Liver (tissue), 10 donors: ENCODE measurements at places on chromosomes 6 and 20. TPM values are rescaled to one million over a fixed set of nuclear protein-coding genes. Genes with fewer than 3 reads are reported as not detected.

Gene MLN
- not detected for polyA plus RNA-seq

DNA sequence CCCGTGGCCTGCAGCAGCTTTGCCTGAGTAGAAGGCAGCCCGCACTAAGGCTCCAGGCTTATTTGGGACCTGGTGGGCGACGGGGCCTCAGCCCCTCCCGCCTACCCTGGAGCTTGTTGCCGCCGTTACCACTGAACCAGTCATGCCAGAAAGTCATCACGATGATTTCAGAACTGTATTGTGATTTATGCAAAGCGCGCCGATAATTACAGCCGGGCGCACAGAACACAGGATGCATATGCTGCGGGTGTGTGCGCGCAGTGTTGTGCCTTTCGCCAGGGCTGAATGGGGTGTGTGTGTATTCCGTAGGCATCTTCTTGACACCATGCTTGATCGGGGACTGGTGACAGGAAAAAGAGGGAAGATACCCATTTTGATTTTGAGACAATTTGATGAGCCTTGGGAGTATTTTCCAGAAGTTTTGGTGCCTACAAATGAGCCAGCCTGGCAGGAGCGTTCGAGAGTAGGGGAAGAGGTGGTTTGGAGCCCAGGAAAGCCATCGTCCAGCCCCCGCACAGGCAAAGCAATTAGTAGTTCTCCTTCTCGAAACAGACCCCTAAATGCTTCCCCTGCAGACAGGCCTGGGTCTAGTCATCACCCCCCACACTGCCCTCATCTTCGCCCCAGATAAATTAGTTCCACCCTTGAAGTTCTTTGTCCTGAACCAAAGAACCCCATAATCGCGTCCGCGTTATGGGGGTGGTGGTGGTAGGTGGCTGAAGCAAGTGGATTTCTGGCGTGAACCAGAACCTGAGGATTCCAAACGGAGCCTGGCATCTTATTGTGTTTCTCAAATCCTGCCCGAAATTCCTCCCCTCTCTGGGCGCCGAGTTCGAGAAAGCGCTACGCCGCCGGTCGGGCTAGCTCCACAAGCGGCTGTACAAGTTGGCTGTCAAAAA is 1.9 kb upstream of the NR2E1 start:
- no peak for DNase-seq

DNA sequence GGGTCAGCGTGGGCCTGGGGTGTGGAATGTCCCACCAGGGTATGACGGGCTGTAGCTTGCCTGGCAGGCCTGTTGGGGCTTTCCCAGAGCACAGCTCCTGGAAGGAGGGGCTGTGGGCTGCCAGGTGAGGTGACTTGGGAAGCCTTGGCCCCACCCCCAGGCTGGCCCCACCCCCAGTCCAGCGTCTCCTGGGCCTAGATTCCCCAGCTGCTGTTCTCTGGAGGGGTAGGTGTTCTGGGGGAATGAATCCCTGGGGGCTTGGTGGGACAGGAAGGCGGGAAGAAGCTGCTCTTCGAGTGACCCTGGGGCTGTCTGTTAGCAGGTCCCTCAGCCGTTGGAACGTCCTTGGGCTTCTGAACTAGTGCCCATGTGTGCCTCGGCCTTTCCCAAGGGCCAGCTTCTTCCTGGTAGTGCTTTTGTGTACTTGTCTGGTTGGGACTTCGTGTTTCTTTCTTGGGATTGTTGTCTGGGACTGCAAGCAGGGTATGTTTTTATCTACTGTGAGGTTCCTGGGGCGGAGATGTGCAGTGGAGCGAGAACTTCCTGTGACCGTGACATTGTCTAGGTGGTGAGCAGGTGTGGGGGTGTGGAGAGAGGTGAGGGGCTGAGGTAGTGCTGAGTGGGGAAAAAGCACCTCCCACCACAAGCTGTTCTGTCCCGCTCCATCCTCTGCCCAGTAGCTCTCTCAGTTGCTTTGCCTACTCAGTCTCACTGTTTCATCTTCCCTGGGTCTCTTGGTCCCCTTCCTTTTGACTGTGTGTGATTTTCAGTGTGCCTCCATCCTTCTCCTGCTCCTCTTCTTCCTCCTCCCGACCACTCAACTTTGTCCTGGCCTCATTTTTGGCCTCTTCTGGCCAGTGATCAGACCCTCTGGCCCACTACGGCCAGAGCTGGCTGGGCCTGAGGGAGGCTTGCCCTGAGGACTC is 1.3 kb upstream of the DDR1 start:
- DNase-seq = no peak

DNA sequence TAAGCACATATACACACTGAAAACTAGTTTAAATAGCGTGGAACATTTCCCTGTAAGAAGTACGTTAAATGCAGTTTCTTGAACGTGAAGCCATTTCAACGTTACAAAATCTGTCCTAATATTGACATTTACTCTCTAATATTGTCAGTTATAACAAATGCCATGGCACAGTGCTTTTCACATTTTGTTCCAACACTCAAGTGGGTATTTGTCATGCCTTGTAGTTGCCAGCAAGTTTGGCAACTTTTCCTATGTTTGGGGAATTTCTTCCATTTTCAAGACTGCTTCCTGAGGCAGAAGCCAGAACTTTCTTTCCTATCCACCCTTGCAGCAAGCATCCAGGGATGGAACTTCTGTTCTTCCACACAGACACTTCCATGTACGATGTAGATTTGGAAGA is 63.0 kb downstream of the STX11 start:
- DNase-seq = no peak
